Stimulated activated CD4-positive, alpha-beta T cell treated with anti-CD3 and anti-CD28 coated beads, Interleukin-15, amount 100 ng/mL, for 1 hour (primary cell): ENCODE measurements at places on chromosomes 1 and 21.

DNA sequence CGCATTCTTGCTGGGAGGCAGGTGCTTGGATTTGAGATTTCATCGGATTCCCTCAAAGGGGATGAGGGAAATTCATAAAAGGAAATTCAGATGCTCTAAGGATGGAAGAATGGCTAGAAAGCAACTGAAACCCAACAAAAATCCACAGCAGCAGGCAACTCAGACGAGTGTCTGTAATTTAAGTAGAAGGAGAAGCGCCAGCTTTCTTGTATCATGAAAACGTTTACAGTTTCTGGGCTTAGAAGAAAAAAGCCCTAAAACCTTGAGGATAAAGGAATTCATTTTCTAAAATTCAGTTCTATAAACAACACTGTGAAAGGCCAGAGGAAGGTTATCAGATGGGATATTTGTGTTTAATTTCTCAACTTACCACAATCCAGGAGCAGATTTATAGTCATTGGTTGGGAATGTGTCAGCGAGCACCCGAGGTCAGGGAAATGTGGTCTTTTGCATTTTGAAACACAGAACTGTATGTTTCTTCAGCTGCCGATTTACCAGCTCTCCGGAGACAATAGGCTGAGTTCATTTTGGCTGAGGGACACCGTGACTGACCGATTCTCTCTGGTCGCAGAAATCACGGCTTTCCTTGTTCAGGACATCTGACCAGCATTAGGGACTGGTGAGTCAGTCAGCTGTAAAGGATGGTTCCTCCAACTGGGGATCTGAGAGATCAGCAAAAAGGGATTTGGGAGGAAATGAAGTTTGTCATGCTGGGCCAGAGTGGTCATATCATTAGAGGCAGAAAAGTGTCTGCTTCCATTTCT lies 111.6 kb upstream of the ERRFI1 start:
- no peak for DNase-seq

DNA sequence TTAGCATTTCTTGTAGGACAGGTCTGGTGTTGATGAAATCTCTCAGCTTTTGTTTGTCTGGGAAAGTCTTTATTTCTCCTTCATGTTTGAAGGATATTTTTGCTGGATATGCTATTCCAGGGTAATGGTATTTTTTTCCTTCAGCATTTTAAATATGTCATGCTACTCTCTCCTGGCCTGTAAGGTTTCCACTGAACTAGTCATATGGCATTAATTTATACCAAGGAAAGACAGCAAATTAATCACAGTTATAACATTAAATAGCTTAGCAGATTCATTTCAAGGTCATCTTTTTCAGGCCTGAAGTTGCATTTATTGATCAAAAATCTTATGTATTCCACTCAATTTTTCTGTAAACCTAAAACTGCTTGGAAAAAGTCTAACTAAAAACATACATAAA lies 54.9 kb downstream of the AK5 start:
- no peak for DNase-seq

- no peak for DNase-seq
These were observed 749 bp downstream of the AKIRIN1 start for GRCh38 chr1:38991638-38992411.

DNA sequence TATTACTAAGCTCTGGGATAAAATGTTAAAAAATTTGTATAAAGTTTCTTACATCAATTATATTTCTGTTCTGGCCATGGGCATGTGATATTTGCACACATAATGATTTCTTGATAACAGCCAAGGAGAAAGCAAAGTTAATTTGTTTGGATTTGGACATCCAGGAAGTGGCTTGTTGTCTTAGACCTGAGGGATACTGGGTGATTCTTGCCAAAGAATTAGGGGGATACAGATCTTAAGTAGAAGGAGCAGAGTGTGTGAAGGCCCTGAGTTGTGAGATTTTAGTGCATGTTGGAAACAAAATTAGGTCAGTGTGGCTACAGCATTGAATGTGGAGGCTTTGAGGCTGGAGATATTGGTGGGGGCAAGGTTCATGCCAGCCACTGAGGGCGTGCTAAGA lies 65.6 kb downstream of the NCAM2 start:
- no peak for DNase-seq

DNA sequence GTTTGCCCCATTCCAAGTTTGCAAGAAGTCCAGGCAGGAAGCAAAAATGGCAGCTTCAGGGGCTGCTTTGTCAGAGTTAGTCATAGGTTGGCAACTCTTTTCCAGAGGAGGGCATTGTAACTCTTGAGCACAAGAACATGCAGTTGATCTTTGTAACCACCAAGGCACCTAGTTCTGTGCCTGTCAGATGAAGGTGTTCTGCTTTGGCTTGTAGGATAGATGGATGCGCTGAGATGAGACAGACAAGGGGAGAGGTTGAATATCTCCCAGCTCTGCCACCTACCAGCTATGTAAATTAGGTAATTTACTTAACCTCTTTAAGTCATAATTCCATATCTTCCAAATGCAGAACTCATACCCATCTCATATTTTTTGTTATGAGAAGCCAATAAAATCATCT lies 89.3 kb downstream of the ZNF648 start:
- DNase-seq, result no peak

DNA sequence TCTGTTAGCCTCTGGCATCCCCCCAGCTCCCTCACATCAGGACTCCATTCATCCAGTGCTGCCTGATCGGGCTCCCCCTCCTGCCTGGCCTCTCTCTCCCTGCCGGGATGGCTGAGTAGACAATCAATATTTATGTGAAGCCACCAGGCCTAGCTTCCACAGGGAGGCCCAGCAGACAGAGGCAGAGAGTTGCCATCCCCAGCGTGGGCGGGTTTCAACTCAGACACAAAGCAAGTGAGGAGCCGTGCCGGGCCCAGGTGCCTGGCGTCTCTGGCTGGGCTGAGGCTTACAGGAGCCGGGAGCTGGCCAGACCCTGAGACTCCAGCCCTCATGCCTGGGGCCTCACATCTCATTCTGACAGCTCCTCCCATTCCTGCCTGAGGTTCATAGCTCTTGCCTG lies 34.5 kb upstream of the ATP2B4 start:
- no peak for DNase-seq

DNA sequence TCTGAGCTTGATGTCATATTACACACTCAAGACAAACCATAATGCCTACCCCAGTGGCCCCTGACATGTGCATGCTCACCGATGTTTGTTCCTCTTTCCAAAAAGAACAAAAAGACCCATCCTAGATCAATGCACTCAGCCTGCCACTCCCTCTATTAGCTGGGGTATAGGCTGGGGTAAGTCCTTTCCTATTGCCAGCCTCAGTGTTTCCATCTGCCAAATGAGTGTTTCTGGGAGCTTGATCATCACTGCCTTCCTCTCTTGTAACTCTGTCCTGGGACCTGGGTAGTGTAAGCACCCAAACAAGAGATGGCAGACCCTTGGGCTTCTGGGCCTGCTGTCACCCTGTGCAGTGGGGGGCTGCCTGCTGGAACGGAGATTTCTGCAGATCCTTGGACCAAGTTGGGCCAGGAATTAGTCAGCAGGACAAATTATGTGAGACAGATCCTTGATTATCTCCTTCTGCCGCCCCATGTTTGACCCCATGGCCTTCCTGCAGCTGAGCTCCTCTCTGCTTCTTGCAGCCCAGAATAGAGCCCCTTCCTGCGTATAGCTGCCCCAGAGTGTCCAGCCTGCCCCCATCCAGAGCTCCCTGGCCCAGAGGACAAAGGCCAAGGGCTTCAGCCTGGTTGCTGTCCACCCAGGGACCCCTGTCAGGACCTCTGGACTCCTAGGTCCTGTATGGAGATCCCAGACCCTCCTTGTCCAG lies 31.5 kb upstream of the LRP8 start:
- no peak for DNase-seq

- no peak for DNase-seq
These were observed 44.9 kb upstream of the ECE1 start for GRCh38 chr1:21335088-21335691.

- DNase-seq, result no peak
These were observed 48.7 kb downstream of the NPHP4 start for GRCh38 chr1:5943343-5944124.

GRCh38 chr1:6528492-6528891 lies 25.8 kb downstream of the NOL9 start:
- DNase-seq, result no peak

DNA sequence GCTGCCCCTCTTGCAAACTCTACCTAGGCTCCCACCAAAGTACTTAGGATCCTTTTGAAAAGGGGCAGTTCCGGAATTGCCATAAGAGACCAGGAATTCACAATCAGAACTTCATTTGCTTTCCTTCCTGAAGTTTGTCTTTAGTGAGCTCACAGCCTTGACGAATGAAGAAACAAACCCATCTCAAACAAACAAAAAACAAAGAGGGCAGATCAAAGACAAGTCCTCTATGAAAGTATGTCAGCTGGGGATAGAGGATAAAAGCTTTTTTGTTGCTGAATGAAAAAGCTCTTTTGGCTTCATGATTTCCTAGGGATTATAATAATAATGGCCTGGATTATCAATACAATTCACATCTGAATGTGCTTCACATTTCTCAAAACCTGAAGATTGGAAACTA lies 357.9 kb upstream of the DUSP10 start:
- DNase-seq, result no peak

DNA sequence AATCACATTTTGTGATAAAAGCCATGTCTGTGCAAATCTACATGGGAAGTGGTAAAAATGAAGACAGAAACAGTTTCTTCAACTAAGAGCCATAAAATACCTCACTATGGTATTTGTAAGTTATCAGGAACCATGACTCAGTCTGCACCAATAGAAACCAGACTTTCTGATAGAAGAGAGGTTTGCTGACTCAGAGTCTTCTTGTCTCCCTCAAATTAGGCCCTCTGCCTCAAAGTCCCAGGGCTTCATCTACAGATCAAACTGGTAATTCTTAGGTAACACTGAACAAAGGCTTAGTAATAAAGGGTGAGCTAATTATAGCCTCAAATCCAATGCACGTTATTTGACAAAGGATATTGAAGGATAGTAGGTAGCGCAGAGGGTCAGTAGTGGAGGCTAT lies 30.9 kb upstream of the SSX2IP start:
- no peak for DNase-seq
